ENCODE measurements at places on chromosomes 6 and 20.

DNA sequence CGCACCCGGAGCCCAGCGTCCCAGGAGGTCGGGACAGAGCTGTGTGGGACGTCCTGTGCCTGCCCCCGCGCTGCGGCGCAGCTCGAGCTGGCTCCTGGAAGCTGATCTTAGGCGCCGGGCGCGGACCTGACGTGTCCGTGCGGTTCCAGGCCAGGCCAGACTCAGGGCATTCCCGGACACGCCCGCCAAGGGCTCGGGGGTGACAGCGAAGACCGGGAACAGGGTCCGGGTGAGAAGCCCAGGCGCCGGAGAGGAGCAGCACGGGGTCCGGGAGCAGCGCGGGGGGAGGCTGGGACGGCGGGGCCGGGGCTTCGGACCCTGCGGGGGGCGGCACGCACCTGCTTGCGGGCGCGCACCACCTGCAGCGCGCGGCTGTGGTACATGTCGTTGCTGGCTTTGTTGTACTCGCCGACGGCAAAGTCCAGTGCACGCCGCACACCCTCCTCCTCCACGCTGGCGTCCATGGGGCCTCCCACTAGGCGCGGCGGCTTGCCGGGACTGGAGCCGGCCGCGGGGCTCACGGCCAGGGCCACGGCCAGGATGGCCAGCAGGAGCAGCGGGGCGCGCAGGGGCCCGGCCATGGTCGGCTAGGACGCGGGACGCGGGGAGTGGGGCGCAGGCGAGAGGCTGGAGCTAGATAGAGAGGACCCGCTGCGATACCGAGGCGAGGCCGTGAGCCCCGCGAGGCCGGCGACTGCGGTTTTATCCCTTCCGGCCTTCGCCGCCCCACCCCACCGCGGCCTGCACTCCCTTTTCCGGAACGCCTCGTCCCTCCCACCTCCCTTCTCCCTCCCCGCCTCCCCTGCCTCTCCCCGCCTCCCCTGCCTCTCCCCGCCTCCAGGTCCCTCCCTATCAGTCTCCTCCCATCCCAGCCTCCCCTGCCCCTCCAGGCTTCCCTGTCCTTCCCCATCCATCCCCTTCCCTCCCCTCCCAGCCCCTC lies at the start of gene CST3:
CST3 (minus strand) TSS at position 674 of the 940 bp plus-strand sequence; CDS start at position 581, 93 bp downstream.
- peak; percentile 97 for DNase-seq
- peak within 1 kb of the TSS; percentile 81 for H3K4me3 ChIP-seq
- no peaks in the 10 kb centered on the region for H3K27me3 ChIP-seq
- peak within 1 kb of the TSS; percentile 96 for H3K27ac ChIP-seq
- no peaks in the 10 kb centered on the region for H3K36me3 ChIP-seq

DNA sequence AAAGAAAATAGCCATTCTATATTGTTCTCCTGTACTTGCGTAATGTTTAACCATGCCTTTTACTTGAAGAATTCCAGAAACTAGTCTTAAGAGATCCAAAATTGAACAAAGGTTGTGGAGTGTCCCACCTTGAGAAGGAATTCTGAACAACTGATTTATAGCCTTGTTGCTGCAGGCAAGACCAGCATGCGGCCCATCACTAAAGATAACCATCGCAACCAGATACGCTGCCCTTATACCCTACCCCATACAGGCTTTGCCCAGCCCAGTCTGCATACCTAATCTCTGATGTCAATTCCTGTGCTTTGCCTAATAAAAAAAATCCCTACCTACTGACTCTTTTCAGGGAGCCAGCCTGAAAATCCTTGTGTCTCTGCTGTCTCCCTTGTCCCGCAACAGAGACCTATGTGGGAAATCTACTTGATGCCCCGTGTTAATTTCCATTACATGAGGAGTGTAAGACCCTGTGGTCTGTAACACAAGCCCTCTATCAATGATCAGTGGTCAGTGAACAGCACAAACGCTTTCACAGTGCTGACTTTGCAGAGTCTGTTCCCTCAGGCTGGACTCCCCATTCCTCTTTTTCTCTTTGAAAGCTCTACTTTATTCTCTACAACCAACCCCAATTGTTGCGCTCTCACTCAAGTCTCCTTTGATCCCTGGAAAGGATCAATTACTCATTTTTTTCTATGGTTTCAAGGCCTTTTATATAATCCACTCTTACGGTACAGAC lies 125.7 kb upstream of the BTBD3 start:
- no peaks in the 10 kb centered on the region for H3K36me3 ChIP-seq
- DNase-seq: no peak
- H3K4me1 ChIP-seq: no peaks in the 10 kb centered on the region
- H3K27me3 ChIP-seq: no peaks in the 10 kb centered on the region

- H3K4me1 ChIP-seq: no peaks in the 10 kb centered on the region
- no peak overlapping the region for H3K4me3 ChIP-seq
- H3K36me3 ChIP-seq: no peaks in the 10 kb centered on the region
- no peak overlapping the region for H3K27ac ChIP-seq
- no peak for DNase-seq
These were observed 51.3 kb downstream of the CNR1 start for GRCh38 chr6:88114838-88115237.

DNA sequence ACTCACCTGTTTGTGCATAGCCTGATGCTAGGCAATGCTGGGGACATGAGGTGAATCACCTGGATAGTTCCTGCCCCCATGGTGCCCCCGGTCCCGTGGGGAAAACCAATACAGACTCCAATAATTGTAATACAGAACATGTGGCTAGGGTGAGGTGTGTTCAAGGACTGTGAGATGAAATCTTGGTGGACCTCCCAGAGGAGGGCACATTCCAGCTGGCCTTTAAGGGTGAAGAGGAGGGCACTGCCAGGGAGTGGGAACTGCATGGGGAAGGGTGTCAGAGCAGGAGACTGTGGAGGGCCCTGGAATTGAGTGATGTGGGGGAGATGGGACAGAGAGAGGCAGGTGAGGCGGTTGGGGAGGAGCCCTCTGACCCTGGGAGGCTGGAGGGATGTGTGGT lies 2.5 kb downstream of the COX4I2 start:
- peaks cover 9% of the 10 kb centered on the region for H3K27me3 ChIP-seq
- no peak for DNase-seq
- no peaks in the 10 kb centered on the region for H3K36me3 ChIP-seq
- H3K27ac ChIP-seq: no peak overlapping the region
- H3K4me3 ChIP-seq: no peak overlapping the region
- H3K4me1 ChIP-seq: no peaks in the 10 kb centered on the region

GRCh38 chr20:36732456-36732855 lies 13.4 kb downstream of the NDRG3 start:
- H3K4me3 ChIP-seq: no peak overlapping the region
- no peaks in the 10 kb centered on the region for H3K36me3 ChIP-seq
- DNase-seq: no peak
- H3K27me3 ChIP-seq: no peaks in the 10 kb centered on the region
- H3K4me1 ChIP-seq: peaks cover 26% of the 10 kb centered on the region

GRCh38 chr6:129382916-129383315 lies 327.1 kb downstream of the ARHGAP18 start:
- H3K27ac ChIP-seq: no peak overlapping the region
- H3K27me3 ChIP-seq: no peaks in the 10 kb centered on the region
- peaks cover 17% of the 10 kb centered on the region for H3K36me3 ChIP-seq
- DNase-seq: no peak

DNA sequence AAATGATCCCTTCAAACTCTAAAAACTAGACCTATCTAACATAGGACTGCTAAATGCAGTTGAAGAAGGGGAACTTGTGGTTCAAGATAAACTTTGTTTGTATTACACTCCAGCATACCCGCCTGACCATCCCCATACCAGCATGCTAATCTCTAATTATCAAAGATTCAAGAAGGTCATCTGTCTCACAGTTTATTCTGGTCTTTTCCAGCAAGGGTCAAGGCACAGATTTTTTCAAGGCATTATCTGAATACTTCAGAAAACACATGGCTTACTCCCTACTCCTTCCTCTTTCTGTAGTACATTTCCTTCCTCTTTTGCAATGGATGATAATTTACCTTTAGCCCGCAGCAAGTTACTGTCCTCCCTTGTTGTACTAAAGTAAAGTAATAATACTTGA lies 174.1 kb downstream of the PKHD1 start:
- DNase-seq: no peak
- no peaks in the 10 kb centered on the region for H3K36me3 ChIP-seq
- no peaks in the 10 kb centered on the region for H3K4me1 ChIP-seq
- no peaks in the 10 kb centered on the region for H3K27me3 ChIP-seq
- H3K4me3 ChIP-seq: no peak overlapping the region

GRCh38 chr20:57435498-57436222 lies 44.5 kb downstream of the RBM38 start:
- peak overlapping the region; percentile 97 for H3K27ac ChIP-seq
- peaks cover 66% of the 10 kb centered on the region for H3K4me1 ChIP-seq
- no peak overlapping the region for H3K4me3 ChIP-seq

- DNase-seq: no peak
- H3K27me3 ChIP-seq: no peaks in the 10 kb centered on the region
- H3K4me1 ChIP-seq: no peaks in the 10 kb centered on the region
These were observed 98.1 kb upstream of the COL21A1 start for GRCh38 chr6:56345376-56345995.

GRCh38 chr20:32358883-32359632 lies 927 bp downstream of the ASXL1 start:
- peak overlapping the region; percentile 98 for H3K4me3 ChIP-seq
- peaks cover 47% of the 10 kb centered on the region for H3K4me1 ChIP-seq
- peak; percentile 56 for DNase-seq
- no peaks in the 10 kb centered on the region for H3K36me3 ChIP-seq
- peak overlapping the region; percentile 99 for H3K27ac ChIP-seq

- no peaks in the 10 kb centered on the region for H3K27me3 ChIP-seq
- H3K36me3 ChIP-seq: no peaks in the 10 kb centered on the region
- no peaks in the 10 kb centered on the region for H3K4me1 ChIP-seq
- no peak for DNase-seq
- no peak overlapping the region for H3K27ac ChIP-seq
These were observed 198.1 kb upstream of the NRSN1 start for GRCh38 chr6:23927935-23928334.

- no peaks in the 10 kb centered on the region for H3K4me1 ChIP-seq
- H3K4me3 ChIP-seq: no peak overlapping the region
These were observed 349.9 kb upstream of the FLRT3 start for GRCh38 chr20:14687313-14687712.

DNA sequence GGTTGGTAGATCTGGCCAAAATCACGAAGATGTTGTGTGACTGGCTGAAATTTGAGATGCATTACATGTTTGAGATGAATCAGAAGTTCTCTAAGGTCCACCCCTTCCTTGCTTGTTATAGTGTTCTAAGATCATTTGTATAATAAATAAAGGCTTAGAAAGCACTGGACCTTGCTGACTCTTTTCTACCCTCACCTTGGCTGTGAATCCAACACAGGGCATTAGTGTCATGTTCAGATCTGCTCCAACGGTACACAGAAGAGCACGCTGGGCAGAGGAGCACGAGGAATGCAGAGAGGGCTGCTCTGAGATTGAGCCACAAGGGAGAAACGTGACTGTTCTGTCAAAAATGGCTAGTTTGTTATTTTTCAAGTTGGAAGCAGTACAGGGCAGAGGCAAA lies 169.5 kb upstream of the HDAC2 start:
- H3K4me1 ChIP-seq: peaks cover 21% of the 10 kb centered on the region
- no peak overlapping the region for H3K4me3 ChIP-seq
- H3K36me3 ChIP-seq: no peaks in the 10 kb centered on the region
- H3K27me3 ChIP-seq: no peaks in the 10 kb centered on the region
- H3K27ac ChIP-seq: no peak overlapping the region

- H3K4me3 ChIP-seq: no peak overlapping the region
- no peak for DNase-seq
- no peak overlapping the region for H3K27ac ChIP-seq
- H3K4me1 ChIP-seq: no peaks in the 10 kb centered on the region
- no peaks in the 10 kb centered on the region for H3K36me3 ChIP-seq
- H3K27me3 ChIP-seq: no peaks in the 10 kb centered on the region
These were observed 148.8 kb downstream of the TFAP2A start for GRCh38 chr6:10266061-10266460.

DNA sequence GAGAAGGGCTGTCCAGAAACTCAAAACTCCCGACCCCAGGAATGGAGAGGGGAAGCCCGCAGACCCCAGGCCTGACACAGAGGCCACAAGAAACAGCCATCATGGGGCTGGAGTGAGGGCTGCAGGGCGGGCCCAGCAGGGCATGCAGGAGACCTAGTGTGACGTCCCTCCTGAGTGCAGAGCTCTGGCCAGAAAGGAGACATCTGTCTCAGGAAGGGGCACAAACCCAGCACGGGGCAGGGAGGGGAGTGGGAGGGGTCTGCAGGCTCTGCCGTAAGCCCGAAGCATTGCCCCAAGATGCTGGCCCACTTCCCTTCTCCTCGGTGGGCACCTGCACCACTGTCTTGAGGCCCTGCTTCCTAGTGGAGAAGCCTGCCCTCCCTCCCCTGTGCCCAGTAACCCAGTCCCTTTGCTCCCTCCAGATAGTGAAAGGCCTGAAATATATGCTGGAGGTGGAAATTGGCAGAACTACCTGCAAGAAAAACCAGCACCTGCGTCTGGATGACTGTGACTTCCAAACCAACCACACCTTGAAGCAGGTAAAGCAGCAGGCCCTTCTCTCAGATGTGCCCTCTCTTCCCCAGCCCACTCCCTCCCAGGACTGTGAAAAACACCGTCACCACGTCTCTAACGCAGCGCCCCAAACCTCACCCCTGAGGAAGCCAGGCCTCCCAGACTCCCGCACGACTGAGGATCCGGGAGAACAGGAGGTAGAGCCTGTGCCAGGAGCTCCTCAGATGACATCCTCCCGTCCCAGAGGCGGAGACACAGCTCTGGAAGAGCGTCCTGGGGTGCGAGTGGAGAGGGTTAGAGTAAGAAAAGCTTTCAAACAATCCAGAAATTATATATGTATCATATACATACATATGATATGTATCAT lies 9.7 kb downstream of the CST7 start:
- H3K4me3 ChIP-seq: no peak overlapping the region
- H3K27me3 ChIP-seq: no peaks in the 10 kb centered on the region
- no peak overlapping the region for H3K27ac ChIP-seq
- no peak for DNase-seq
- peaks cover 46% of the 10 kb centered on the region for H3K36me3 ChIP-seq
- no peaks in the 10 kb centered on the region for H3K4me1 ChIP-seq

DNA sequence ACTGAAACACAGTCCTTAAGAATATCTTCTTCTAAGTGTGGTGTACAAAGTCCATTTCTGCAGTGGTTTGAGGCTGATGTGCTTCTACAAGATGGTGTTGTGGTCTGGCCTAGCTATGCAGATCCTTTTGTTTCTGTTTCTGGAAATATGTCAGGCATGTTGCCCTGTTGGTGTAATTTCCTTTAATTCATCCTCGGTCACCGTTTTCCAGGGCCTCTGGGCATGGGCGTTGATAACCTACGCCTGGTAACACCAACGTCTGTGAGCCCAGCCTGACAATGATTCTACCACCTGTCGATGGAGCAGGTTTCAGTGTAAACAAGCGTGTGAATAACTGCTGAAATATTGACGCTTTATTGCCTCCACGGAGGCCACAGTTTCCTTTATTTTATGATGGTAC lies 33.3 kb upstream of the AFDN start:
- H3K27ac ChIP-seq: no peak overlapping the region
- no peaks in the 10 kb centered on the region for H3K36me3 ChIP-seq
- peaks cover 6% of the 10 kb centered on the region for H3K4me1 ChIP-seq
- H3K4me3 ChIP-seq: no peak overlapping the region
- DNase-seq: no peak
- no peaks in the 10 kb centered on the region for H3K27me3 ChIP-seq

Measured in gastrocnemius medialis (tissue), 4 donors.